ENCODE measurements at places on chromosomes 7 and 10.

DNA sequence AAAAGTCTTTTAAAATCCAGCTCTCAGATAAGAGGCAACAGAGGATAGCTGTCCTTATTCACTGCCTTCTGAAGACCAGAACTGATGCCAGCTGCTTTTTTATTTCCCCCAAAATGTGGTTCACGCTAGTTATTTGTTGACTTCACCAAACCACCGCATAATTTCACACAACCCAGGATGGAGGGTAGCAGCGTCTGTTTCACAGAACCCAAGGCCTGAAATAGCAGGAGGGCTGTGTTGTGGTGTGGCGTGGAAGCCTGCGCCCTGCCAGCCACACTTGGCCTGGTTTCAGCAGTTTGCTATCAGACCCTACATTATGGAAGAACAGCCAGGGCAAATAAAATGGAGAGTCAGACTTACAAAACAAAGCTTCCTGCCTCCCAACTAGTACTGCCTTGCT is 155.4 kb downstream of the DYNC1I1 start:
- DNase-seq: no peak

GRCh38 chr7:52479990-52480389 is 555.4 kb upstream of the POM121L12 start:
- DNase-seq: no peak

DNA sequence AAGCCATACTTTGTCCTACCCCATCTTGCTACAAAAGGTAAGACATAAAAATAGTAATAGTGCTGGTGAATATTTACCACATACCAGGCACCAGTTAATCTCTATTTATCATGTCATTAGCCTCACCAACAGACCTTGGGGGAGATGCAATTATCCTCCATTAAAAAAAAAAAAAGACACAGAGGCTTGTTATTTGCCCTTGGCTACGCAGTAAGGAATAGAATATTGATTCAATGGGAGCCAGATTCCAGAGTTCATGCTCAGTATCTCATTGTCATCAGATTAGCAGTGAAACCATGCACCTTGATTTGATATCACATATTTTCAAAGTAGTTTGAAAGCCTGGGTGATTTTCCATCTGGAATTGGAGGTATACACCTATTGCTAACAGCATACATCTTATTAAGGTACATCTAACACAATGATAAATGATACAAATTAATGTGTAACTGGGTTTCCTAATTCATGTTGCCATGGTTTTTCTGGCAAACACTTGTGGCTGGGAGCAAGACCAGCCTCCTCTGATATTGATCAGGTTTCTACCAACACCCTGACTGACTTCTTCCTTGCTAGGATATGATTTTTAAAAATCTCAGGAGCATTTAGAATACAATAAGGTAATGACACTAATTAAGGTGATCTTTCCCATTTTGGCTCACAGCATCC is 67.1 kb upstream of the PRR15 start:
- no peak for DNase-seq

DNA sequence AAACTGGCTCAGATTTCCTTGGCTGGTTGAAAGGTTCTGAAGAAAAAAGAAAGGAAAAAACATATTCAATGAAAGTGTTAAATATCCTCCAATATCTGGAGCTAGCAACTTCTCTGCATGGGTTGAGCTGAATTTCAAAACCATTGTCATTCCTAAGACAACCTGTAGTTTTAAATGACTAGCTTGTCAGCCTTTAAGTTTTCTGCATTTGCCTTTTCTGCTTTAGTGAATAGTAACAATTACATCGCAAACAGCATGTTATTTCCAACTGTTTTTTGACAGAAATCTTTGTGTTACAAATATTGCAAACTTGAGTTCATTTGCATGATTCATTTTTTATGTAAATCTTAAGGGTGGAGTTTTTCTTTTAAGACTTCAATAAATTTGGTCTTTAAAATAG is 852.3 kb upstream of the CELF2 start:
- no peak for DNase-seq

- DNase-seq: no peak
Observed at GRCh38 chr7:122532406-122533269, 166.3 kb downstream of the RNF133 start.

DNA sequence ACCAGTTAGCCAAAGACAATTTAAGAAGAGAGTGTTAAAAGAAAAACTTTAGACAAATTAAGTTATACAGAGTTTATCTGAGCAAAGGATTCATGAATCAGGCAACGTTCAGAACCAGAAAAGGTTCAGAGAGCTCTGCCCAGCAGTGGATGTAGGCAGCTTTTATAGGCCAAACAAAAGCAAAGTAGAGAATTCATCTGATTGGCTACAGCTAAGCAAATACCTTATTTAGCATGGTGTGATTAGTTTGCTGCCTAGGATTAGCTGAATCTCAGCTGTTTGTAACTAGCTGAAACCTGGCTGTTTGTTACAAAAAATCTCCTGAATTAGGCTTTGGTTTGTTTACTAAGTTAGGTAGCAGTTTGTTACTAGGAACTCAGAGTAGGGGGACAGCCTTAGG is 66.0 kb downstream of the SLC25A40 start:
- DNase-seq: no peak

- DNase-seq: no peak
Observed at GRCh38 chr10:73168465-73168803, 515 bp downstream of the FAM149B1 start.

- DNase-seq: no peak
Observed at GRCh38 chr7:7639847-7640220, 718 bp upstream of the UMAD1 start.

- no peak for DNase-seq
Observed at GRCh38 chr7:20162665-20163064, 54.5 kb downstream of the MACC1 start.

GRCh38 chr7:84200859-84201258 is 6.3 kb upstream of the SEMA3A start:
- no peak for DNase-seq

DNA sequence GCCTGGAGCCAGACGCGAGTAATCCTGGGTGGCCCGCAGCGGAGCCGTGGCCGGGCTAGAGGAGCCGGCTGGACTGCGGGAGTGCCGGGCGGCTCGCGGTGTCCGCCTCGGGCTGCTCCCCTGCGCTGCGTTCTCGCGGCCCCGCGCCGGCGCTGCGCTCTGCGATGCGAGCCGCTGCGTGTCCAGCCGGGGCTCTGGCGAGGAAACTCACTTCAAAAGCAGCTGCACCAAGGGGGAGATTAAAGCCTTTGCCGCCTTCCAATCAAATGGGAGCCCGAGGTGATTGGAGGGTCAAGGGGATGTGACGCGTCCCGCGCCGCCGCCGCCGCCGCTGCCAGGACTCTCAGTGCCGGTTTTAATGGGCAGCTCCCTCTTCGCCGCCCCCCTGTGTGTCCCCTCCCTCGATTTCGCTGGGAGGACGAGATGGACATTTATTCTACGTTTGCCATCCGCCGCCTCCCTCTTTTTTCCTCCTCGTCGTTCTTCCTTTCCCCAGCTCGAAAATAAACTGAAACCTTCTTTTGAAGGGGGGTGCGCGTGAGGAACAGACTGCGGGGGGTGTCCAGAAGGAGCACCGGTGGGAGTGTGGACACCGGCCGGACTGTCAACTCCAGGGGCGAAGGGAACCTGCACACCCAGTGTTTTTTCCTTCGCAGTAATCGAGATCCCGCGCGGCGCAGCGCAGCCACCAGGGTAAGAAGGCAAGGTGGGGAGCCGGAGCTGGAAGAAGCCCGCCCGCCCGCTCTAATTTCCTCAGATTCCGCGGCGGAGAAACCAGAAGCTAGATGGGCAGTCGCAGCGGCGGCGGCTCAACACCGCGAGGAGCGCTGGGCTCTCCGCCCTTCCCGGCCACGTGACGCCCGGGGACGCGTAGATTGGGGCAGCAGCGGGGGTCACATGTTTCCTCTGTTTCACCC is at the start of gene ZNF503:
ZNF503 (minus strand) TSS at position 196 of the 917 bp plus-strand sequence. CDS start 345 bp downstream, outside the sequence.
- no peak for DNase-seq

DNA sequence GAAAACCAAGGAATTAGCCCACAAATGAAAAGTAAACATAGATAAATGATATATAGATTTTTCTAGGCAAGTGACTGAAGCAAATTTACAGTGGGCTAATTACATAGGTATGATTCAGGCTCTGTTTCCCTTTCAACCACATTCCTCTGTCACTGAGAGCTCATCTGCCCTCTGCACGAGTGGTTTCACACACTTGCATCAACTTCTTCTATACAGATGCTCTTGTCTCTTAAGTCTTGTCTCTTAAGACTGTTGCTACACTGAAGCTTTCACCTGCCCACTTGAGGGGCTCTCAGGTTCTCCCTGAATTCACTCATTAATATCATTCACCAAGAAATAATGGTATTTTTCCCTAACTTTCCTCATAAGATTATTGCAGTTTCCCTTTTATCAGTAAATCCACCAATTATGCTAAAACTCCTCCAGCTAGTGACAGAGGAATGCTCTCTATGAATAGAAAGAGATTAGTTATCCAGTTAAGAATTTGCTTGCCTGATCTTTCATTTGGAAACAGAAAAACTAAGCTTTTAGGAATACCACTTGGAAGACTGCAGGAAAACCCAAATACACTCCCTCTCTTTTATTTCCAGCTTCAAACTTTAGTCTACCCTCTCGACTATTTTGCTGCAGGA is 95.7 kb downstream of the ELAPOR2 start:
- no peak for DNase-seq

DNA sequence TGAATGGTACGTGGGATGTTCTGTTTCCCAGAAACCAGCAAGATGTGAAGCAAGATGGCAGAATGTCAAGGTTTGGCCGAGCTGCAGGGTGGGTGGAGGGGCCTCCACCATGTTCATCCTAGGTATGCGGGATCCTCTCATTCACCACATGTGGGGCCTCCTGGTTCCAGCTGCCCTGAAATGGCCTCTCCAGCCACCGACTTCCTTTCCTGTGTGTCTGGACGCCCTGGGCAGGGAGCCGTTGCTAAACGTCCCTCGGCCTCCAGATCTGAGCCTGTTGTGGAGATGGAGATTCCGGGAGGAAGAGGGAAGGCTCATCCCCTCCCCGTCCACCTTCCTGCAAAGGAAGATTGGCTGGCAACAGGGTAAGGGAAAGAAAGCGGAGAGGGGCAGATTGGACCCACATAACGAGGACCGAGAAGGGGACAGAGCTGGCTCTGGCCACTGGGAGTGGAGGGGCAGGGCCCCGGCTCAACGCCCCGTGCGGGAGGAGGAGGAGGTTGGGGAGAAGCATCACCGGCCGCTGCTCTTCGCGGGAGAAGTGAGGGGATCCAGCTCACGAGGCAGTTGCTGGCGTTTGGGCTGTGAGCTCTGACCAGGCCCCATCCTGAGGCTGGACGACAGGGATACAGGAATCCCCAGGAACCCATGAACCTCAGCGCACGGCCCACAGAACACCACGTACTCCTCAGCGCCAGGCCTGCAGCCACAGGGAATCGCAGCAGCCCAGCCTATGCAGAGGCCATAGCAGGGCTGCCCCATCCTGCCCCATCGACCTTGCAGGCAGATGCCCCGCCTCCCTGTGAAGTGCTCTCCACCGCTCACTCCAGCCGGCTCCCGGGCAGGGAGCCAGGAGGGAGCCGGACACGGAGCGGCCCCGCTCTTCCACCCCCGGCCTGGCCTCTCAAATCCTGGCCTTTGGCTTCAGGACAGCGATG is 98.3 kb downstream of the FOXL3 start:
- DNase-seq: no peak

DNA sequence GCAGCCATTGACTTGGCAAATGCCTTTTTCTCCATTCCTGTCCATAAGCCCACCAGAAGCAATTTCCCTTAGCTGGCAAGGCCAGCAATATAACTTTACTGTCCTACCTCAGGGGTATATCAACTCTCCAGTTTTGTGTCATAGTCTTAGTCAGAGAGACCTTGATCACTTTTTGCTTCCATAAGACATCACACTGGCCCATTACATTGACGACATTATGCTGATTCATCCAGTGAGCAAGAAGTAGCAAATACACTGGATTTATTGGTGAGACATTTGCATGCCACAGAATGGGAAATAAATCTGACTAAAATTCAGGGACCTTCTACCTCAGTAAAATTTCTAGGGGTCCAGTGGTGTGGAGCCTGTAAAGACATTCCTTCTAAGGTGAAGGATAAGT is 649.7 kb upstream of the ANKRD30A start:
- no peak for DNase-seq

- no peak for DNase-seq
Observed at GRCh38 chr10:33612551-33612950, 278.1 kb upstream of the NRP1 start.

DNA sequence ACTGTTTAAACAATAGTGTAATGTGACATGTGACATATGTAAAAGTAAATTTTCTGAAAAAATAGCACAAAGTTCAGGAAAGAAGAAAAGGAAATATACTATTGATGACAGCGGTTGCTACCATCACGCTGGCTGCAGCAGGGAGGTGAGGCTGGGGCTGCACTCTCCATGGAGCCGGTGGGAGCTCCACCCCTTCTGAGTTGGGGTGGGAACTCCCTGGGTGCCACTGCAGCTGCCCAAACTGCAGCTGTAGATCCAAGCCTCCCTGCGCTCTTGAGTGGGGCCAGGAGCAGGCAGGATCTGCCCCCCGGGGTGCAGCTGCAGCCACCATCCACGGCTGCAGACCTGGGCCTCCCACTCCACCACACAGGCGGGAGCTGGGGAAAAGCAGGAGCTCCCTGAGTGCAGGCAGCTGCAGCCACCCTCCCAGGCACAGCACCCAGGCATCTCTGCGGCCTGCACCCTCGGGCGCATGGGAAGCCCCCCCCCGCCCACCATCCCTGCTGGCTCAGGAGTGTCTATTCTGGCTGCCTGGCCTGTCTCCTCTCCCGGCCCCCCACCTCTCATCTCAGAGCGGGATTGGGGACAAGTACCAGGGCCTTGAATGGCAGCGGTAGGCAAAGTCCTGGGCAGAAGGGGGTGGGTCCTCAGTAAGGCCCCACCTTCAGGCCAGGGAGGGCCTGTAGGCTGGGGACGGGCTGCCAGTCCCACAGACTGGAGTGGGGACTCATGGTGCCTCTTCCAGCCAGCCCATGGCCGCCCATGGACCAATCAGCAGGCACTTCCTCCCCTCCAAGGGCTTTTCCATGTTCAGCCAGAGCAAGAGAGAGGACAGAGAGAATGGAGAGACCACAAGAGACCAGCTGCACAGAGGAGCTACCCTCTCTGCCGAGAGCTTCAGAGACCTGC is 50.1 kb downstream of the TNS3 start:
- no peak for DNase-seq

DNA sequence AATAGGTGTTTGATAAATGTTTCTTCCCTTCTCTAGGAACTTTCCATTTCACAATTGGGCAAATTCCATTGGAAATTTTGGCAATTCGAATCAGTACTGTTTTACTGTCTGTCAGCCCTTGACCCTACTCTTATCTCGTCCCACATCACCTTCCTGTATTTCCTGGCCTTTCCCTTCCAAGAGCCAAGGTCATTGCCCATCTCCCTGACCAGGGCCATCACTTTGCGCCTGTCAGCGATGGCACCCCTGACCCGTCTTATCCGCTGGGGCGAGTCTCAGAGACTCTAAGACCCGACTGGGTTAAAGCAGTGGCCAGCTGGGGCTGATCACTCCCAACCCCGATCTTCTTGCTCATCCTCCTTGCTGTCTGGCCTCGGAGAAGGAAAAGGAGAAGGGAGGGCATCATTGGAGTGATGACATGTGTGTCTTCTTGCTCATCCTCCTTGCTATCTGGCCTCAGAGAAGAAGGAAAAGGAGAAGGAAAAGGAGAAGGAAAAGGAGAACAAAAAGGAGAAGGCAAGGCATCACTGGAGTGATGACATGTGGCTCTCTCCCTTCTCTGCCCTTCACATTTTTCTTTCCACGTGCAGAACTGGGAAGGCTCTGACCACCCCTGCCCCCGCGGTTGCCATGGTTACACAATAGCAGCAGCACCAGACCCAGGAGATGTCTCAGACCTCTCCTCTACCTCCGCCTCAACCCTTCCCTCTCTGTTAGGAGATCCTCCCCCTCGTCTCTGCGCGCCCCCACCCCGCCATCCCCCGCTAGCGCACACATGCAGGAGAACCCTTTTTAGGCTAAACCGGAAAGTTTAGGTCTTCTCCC is 2.0 kb downstream of the SEMA3D start:
- no peak for DNase-seq

All from stimulated activated CD8-positive, alpha-beta memory T cell treated with anti-CD3 and anti-CD28 coated beads, Interleukin-2, amount 100 ng/mL, for 1 hour (primary cell).